ENCODE measurements at places on chromosomes 1 and 21.

GRCh38 chr1:155932487-155932886 lies 1.7 kb downstream of the KHDC4 start:
- no peak for DNase-seq

- DNase-seq, result no peak
Observed at GRCh38 chr1:41484402-41485241, at the start of gene EDN2. Gene EDN2 (minus strand): TSS chr1:41484683. CDS start chr1:41484601, 82 bp downstream.

DNA sequence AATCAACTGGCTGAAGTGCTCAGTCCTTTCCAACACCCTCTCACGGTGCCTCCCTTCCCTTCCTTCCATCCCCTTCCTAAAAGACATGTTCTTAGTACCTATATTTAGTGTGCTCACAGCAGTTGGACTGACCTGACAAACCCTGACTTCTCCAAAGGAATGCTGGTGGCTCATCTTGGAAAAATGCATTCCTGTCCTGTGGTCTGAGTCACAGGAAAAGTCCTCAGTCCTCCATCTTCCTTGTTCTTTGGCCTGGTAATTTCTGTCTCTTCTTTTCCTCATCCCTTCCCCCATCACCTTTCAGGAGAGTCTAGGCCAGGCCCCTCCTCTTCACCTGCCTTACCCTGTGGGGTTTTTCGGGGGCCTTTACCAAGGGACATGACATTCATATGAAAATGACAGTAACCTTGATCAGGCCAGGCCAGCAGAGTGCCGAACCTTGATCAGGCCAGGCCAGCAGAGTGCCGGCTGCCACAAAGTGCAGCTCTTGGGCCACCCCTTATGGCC lies 7.2 kb downstream of the ATP1B1 start:
- no peak for DNase-seq

- peak; percentile 83 for DNase-seq
Observed at GRCh38 chr1:200670242-200671118, 773 bp upstream of the DDX59 start.

DNA sequence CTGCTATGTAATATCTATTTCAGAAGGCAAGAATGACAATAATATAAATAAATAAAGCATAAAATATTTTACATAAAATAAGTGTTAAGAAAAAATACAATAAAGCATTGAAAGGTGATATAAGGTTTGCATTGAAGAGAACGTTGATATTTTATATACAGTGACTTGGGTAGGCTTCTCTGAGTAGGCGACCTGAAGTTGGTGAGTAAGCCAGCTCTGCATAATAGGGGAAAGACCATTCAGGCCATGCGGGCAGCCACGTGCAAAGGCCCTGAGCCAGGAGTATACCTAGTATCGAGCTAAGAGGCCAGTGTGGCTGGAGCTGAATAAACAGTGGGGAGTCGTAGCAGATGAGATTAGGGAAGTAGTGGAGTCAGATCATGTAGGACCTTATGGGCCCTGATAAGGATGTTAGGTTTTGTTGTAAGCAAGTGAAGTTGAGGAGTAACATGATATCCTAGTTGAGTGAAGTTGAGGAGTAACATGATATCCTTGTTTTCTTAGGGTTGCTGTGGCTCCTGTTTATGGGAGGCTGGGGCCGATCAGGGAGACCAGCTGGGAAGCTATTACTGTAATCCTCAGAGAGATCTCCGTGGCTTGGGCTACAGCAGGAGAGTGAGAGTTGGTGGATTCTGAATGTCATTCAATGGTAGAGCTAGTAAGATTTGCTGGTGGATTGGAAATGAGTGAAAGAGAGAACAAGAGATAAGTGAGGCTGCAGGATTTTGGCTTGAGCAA lies 22.0 kb downstream of the KCNK1 start:
- peak; percentile 98 for DNase-seq

DNA sequence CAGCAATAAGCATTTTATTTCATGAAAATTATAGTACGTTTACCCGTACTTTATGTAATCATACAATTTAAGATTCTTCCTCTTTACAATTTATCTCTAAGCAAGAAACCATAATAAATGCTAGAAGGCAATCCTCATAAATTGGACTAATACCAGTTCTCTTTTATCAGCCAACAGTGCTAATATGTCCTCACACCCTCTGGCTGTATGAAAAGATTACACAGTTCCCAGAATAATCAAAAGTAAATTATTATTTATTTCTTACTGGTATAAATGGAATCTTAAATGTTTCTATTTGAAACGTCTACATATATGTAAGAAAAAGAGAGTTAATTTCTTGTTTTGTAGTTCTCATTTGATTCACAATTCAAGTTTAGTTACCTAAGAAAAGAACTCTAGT lies 3.1 kb upstream of the CDKN2C start:
- no peak for DNase-seq

DNA sequence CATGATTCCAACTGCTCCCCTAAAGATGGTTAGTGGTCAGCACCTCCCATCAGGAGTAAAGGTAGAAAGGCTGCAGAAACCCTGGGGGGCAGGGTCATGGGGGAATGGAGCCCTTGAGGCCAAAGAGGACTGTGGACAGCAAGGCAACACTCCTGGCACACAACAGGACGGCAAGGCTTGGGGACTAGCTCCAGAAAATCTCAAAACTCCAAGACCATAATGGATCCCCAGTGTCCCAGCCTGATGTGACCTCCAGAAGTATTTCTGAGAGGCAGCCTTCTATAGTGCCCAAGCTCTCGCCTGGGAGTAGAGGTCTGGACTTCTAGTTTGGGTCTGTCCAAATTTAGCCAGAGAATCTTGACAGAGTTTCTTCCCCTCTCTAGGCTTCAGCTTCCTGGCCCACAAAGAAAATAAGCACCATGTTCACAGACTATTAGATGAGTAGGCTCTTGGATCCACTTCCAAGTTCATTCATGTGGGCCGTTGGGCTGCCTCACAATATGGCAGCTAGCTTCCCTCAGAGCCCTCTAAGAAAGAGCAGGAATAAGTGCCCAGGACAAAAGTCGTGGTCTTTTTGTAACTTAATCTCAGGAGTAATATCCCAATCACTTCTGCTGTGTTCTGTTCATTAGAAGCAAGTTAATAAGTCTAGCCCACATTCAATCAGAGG lies 6.9 kb downstream of the CD2 start:
- no peak for DNase-seq

DNA sequence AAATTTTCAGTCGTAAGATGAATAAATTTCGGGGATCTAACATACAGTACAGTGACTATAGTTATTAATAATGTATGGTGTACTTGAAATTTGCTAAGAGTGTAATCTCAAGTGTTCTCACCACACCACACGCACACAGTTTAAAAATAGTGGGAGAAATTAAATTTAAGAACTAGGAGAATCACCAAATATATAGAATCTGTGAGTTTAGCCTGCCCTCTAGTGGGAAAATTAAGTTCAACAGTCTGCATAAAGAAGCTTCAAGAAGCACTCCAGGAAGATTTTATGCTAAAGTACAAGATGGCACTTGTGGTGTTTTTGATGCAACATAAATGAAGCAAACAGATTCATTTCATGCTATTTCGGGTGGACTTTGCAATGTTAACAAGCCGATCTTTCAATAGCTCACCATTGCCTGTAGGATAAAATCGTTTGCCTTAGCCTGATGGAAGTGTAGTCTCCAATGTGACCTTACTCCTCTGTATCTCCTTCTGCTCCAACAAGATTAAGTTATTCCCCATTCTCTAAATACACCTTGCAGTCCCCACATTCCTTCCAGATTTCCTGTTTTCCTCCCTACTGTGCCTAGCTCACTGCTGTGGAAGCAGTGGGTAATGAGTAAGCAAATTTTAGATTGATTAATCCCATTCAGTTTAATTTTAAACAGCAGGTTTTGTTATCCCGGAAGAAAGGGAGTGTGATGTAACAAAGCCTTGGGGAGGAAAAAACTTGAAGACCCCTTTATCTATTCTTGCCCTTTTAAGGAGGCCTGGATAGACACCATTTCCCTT lies 8.7 kb upstream of the PIK3C2B start:
- DNase-seq, result peak; percentile 18

- no peak for DNase-seq
Observed at GRCh38 chr21:35905963-35906345, 154.4 kb downstream of the SETD4 start.

DNA sequence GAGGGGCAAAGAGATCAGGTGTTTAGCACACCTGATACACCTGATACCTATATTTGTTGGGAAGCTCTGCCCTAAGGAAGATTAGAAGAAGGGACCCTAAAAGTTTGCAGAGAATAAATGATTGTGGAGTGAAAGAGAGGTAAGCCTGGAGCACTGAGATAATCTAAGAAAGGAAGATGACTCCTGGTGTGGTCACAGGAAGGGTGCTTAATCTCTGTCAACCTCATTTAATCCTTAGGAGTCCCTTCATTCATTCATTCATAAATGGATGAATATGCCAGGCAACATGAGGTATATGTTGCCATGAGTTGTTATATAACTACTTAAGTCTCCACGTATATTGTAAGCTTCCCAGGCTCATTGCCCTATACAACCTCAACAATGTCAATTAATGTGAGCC lies 16.2 kb upstream of the MNDA start:
- DNase-seq, result no peak

DNA sequence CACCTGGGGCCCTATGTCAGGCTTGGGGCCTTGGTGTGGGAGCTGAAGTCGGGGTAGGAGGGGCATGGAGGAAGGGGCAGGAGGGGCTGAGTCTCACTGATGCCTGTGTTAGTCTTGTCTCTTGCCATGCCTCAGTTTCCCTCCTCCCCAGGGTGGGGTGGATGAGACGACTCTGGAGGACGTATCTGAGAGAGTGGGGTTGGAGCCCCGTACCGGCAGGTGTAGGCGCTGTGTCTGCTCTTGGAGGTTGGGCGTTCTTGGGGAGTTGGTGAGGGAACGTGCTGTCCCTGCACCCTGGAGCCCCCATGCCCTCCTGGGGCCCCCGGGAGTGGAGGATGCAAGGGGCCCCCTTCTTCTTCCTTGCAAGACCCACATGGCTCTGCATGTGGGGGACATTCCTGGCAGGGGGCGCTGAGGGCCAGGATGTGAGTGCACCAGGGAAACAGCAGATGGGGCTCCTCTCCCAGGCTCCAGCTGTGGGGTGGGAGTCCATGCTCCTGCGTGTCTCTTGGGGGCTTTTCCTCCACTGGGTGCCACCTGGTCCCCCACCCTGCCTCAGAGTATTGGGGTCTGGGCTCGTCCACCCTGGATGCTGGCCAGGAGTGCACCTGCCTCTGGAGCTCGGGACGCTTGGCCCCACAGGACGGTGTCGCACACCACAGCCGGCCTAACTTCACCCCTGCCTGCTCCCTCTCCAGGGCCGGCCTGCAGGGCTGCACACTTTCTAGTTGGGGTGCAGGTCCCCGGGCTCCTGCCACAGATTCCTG lies 1.4 kb upstream of the TNFRSF14 start:
- DNase-seq, result no peak

- DNase-seq, result peak; percentile 36
Observed at GRCh38 chr1:91282695-91283420, 121.8 kb downstream of the HFM1 start.

DNA sequence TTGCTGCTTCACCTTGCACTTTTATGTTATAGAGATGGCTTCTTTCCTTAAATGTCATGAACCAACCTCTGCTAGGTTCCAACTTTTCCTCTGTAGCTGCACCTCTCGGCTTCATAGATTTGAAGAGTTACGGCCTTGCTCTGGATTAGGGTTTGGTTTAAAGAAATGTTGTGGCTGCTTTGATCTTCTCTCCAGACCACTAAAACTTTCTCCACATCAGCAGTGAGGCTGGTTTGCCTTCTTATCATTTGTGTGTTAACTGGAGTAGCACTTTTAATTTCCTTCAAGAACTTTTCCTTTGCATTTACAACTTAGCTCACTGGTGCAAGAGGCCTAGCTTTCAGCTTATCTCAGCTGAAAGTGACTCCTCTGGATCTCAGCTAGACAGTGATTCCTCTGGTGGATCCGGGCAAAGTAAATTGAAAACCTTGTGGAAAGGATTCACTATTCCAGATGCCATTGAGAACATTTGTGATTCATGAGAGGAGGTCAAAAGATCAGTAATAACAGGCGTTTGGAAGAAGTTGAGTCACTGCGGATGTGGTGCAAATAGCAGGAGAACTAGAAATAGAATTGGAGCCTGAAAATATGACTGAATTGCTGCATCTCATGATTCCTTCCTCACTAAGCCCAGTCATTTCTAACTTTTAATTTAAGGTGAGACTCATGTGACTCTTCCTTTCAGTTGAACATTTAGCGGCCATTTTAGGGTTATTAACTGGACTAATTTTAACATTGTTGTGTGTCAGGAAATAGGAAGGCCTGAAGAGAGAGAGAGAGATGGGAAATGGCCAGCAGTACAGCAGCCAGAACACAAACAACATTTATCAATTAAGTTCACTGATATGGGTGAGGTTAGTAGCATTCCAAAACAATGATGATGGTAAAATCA lies 16.2 kb upstream of the RGS1 start:
- no peak for DNase-seq

DNA sequence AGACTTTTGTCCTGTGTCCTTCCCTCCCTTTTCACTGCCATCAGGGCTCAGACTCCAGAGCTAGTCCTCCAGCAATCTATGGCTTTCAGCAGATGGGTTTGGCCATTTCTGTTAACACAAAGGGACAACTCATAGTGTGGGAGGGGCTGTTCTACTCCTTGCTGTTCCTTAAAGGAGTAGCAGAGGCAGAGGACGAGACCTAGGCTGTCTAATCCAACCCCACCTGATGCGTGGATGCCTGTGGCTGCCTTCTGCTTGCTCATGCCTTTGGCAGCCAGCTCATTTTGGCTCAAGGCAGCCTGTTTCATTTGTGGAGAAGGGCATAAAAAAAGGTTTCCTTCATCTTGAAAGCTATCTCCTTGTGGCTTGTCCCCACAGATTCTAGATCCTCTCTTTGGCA lies 27.0 kb downstream of the MFSD2A start:
- DNase-seq, result no peak

GRCh38 chr1:62953633-62954032 lies 169.7 kb downstream of the ATG4C start:
- no peak for DNase-seq

DNA sequence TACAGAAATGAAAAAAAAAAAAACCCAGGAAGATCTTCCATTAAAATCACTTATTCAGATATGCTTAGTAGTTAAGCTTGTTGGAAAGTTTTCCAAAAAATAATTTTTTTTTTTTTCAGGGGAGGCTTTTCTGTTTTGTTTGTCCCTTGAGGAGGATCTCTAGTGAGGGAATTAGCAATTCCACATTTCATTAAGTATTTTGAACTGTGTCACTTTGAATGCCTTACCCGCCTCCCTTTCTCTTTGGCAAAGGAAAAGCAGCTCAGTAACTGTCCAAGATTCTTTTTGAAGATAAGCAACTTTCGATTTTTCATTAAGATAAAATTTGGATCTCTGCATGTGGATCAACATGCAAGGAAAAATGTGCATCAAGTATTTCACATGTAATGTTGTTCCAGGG lies 1.8 kb downstream of the NTNG1 start:
- no peak for DNase-seq

GRCh38 chr1:9588551-9589143 lies at the start of gene TMEM201:
Gene TMEM201 (plus strand): TSS chr1:9588911. CDS start chr1:9588931, 20 bp downstream.
- DNase-seq, result peak; percentile 68

DNA sequence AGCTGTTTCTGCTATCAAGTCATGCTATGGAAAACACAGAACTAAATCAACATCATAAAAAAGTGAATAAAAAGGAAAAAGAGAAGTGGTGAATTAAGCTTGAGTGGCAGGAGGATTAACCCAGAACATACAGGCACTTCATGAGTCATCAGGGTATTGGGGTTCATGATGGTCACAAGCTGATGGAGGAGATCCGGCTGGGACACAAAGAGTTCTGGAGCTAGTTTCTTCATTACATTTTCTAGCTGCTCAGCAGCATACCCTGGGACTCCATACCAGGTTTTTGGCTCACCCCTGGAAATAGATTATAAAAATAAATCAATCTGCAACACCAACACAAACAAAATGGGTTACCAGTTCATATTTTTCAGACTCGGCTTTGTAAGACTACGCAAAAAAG lies 42.5 kb upstream of the SYT2 start:
- no peak for DNase-seq
